Amniotic stem cell (primary cell): ENCODE measurements at places on chromosomes 11 and 22.

DNA sequence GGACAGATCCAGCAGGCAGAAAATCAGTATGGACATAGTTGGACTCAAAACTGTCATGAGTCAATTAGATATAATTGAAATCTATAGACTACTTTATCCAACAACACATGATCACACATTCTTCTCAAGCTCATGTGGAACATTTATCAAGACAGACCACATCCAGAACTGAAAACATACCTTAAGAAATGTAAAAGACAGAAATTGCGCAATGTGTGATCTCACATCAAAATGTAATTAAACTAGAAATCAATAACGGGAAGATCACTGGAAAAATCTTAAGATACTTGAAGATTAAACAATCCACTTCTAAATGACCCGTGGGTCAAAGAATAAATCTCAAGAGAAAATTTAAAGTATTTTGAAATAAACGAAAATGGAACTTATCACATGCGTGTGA, 435.3 kb downstream of the OPCML start:
- DNase-seq, result no peak

DNA sequence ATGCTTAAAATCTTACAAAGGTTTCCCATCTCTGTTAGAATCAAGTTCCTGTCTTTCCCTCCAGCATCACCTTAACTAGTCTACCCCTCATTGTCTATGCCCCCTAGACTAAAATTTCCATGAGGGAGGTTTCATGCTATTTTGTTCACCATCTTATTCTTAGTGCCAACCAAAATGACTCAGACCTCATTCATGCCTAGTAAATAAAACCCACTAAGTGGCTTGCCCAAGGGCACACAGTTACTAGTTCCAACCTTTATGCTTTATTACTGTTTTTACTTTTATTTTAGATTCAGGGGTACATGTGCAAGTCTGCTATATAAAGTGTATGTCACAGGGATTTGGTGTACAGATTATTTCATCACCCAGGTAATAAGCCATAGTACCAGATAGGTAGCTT, 469.1 kb upstream of the FAT3 start:
- no peak for DNase-seq

DNA sequence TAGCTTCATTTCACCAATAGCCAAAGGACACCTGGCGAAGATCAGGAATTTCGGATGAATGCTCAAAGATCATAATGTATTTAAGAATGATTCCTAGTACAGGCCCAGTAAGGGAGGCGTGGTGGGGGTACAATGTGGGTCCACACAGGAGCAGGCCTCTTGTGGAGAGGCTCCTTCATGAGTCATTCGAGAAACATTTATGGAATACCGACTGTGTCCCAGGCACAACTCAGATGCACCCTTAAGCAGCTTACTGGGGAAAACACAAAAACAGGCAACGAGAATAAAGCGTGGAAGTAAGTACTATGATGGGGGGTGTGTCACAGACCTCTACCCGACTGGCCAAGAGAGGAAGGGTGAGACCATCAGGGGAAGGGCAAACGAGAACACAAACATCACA, 44.5 kb downstream of the SMCO4 start:
- no peak for DNase-seq

- no peak for DNase-seq
Measured at GRCh38 chr11:36110668-36111410, 167.0 kb downstream of the LDLRAD3 start.

DNA sequence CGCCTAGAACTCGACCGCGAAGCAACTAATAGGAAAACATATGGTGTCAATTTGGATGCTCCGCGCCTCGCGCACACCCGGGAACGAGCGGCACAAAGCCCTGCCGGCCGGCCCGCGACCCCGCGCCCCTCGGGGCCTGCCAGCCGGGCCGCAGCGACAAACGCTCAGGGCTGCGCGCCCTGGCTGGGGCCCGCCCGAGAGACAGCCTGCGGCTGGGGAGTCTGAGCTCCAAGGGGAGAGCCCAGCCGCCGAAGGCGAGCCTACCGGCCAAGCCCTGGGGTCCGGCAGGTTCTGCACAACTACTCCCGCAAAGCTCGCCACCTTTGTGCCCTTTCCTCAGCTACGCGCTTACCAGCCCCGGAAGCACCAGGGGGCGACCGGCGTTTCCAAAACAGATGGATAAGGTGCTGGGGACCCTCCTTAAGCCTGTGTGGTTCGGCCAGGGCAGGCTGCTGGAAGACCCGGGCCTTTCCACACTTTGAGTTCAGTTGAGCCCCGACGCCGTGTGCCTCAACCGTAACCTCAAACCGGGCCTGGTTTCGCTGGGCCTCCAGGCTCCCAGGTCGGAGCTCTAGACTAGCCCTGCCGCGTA, 6.0 kb downstream of the PAX6 start:
- DNase-seq, result no peak

DNA sequence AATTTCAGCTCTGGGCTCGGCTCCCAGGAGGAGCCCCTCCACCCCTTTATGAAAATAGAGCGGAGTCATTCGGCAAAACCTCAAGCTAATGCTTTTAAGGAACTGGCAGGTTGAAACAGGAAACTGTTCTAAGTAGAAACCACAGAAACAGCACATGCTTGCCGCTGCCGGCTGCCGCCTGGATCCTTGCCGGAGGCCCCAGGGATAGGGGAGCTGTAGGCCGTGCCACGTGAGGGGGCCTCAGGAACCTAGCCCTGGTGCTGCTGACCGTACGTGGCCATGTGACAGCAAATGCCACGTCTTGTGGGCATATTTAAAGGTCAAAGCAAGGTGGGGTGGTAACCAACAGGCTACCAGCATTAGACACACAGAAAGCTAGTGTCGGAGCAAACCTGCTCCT, 77.9 kb upstream of the TIMP3 start:
- DNase-seq, result peak; percentile 74

- DNase-seq, result no peak
Measured at GRCh38 chr11:76789443-76789719, 6.2 kb downstream of the TSKU start.

- no peak for DNase-seq
Measured at GRCh38 chr11:83473743-83474142, 187.6 kb upstream of the CCDC90B start.

GRCh38 chr11:57815877-57816276, 54.3 kb downstream of the CTNND1 start:
- no peak for DNase-seq

DNA sequence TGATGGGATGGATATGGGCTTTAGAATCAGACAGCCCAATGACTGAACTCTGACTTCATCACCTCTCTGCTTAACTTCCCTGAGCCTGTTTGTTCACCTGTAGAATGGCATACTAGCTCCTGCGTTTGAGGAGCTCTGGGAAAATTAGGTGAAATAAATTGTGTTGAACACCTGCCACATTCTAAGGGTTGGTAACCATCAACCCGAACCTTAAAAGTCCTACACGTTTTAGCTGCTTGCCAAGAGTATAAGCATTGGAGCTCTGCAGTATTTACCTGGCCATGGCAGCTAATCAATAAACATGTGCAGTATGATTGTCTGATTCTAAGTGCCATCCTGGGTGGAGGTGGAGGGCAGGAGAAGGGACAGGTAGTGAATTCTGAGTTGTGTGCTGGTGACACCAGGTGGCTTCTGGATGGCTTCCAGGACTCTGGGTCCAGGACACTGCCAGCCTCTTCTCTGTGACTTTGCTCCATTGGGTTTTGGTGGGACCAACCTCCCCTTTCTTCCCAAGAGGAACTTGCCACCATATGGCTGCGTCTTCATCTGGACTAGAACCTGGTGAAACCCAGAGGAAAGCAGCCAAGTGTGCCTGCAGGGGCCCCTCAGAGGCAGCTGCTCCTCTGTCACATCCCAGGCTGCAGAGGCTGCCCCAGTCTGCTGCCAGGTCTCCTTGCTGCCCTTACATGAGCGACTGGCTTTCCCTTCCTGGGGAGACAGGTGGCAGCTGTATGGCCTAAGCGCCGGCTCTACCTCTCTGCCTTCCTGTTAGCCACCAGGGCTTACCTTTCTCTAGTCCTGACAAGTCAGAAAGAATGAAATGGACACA, 85.6 kb downstream of the CACNG2 start:
- no peak for DNase-seq

GRCh38 chr11:60378354-60378753, at the start of gene MS4A7:
TSS of gene MS4A7 (plus strand) at chr11:60378532. CDS start at chr11:60383142, 4,610 bp downstream.
- no peak for DNase-seq

GRCh38 chr11:3675971-3676370, 4.8 kb upstream of the CHRNA10 start:
- DNase-seq, result no peak

GRCh38 chr22:50086526-50086925, 1.3 kb upstream of the MLC1 start:
- DNase-seq, result no peak

DNA sequence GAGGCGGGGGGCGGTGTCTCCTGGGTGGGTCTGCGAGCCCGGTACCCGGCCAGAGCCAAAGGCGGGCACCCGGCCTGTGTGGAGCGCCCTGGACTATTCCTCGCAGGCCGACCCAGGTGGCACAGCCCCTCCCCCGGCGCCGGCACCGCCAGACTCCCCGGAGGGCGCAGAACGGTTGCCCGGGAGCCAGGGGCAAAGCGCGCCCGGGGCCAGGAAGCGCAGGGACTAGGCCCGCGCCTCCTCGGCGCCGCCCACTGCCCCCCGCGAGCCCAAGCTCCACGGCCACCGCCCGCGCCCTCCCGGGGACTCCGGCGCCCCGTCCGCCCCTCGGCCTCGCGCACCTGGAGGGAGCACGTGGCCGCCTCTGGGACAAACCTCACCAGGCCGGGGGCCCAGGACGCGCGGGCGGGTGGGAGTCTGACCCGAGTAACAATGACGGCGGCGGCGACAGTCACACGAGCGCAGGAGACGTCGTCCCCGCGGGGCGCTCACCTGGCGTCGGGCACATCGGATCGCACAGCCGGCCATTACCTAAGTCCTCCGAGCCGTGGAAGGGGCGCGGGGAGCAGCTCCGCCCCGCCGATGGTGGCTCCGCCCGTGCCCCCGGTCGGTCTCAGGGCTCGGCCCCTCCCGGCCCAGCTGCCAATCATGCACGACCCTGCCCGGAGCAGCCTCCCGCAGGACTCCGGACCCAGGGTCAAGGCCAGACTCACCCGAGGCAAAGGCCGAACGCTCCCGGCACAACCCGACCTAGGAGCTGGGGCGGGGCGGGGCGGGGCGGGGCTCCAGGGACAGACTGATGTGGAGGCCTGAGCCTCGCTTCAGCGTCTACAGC, 7.4 kb downstream of the PLXNB2 start:
- no peak for DNase-seq

DNA sequence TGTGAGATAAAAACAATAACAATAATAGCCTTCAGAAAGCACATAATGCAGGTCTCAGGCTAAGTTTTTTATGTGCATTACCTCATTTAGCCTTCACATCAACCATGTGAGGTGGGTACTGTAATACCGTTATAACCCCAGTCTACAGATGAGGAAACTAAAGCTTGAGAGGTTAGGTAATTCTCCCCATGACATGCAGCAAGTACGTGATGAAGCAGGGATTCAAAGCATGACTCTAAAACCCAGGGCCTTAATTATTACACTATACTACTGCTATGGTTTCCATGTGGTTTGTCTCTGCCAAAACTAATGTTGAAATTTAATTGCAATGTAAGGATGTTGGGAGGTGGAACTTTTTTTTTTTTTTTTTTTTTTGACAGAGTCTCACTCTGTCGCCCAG, 37.7 kb upstream of the FDX1 start:
- no peak for DNase-seq

DNA sequence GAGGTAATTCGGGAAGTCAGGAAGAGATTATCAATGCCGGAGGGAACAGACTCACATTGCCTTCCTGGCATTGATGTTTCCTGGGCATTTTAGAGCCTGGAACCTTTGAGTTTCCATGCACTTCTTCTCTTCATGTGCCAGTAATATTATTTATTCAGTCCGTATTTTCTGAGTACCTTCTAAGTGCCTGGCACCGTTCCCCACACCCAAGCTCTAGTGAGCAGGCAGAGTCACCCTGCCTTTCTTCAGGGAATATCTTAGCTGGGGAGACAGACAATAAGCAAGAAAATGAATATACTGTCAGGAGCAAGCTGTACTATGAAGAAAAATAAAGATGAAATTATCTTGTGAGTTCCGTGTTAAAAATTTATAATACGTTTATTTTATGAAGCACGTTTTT, 136.2 kb upstream of the SEZ6L start:
- DNase-seq, result no peak

DNA sequence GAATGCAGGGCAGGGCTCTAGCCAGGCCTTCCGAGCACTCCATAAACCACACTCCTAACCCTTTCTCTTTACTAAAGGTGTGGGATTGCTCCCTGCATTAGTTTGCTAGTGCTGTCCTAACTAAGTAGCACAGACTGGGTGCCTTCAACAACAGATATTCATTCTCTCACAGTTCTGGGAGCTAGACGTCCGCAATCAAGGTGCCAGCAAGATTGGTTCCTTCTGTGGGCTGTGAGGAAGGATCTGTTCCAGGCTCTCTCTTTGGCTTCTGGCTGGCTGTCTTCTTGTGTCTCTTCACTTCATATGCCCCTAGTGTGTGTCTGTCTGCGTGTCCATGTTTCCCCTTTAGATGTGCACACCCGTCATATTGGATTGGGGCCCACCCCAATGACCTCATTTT, 59.8 kb downstream of the GALNT18 start:
- no peak for DNase-seq

DNA sequence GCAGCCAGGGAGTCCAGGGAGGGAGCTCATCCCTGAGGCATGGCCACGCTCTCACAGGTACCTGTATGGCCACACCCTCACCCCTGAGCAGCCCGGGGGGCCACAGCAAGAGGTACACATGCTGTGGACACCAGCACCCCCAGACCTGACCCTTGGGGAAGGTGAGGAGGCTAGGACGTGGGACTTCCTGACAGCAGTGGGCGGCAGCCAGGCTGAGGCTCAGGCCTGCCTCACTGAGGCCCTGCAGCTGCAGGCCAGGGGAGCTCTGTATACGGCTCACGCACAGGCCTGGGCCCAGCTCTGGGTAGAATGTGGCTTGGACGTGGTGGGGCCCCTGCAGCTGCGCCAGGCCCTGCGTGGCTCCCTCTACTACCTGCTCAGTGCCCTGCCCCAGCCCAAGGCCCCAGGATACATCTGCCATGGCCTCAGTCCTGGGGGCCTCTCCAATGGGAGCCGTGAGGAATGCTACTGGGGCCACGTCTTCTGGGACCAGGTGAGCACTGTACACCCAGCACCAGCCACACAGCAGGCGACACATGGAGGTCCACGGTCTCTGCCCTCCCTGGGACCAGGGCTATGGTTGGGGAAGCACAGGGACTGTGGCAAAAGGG, 1.8 kb downstream of the PGGHG start:
- no peak for DNase-seq
